ENCODE measurements at places on chromosomes 4 and X. TPM values are rescaled to one million over a fixed set of nuclear protein-coding genes. Genes with fewer than 3 reads are reported as not detected.

PCDH19 gene
- total RNA-seq, result 0.12 TPM

HSFX1 gene
- total RNA-seq, result 1.00 TPM

CLIC2 gene
- total RNA-seq, result 6.2 TPM

UGT2B10 gene
- total RNA-seq, result not detected

BEX4 gene
- total RNA-seq, result 26.4 TPM

NMU gene
- total RNA-seq, result 1.3 TPM

DOK7 gene
- total RNA-seq, result not detected

ZNF674 gene
- 2.7 TPM for total RNA-seq

FAM156A gene
- total RNA-seq, result 11.0 TPM

NXF2 gene
- total RNA-seq, result not detected

DMRTC1 gene
- total RNA-seq, result not detected

MANBA gene
- total RNA-seq, result 55.0 TPM

MAOB gene
- total RNA-seq, result 0.37 TPM

CXCL1 gene
- total RNA-seq, result 2.9 TPM

PCDH7 gene
- 81.9 TPM for total RNA-seq

PCDH11X gene
- not detected for total RNA-seq

BEX5 gene
- 0.33 TPM for total RNA-seq

TLR10 gene
- not detected for total RNA-seq

AWAT2 gene
- total RNA-seq, result not detected

MSANTD1 gene
- total RNA-seq, result 0.33 TPM

SPACA5 gene
- not detected for total RNA-seq

CYP4V2 gene
- total RNA-seq, result 17.4 TPM

GPM6B gene
- total RNA-seq, result 8.1 TPM

ARAP2 gene
- 9.9 TPM for total RNA-seq

BTC gene
- total RNA-seq, result 0.25 TPM

TMEM271 gene
- not detected for total RNA-seq

GPR50 gene
- total RNA-seq, result not detected

HMX1 gene
- not detected for total RNA-seq

ZCCHC12 gene
- total RNA-seq, result 0.12 TPM

CC2D2A gene
- total RNA-seq, result 20.5 TPM

FMR1NB gene
- not detected for total RNA-seq

C1QTNF7 gene
- total RNA-seq, result 0.12 TPM

FAM120C gene
- 5.9 TPM for total RNA-seq

ADH1A gene
- total RNA-seq, result not detected

ASB5 gene
- total RNA-seq, result 0.33 TPM

FOXP3 gene
- total RNA-seq, result not detected

FHIP1A gene
- 1.4 TPM for total RNA-seq

NKX1-1 gene
- total RNA-seq, result not detected

SPIN2A gene
- 0.37 TPM for total RNA-seq

AMBN gene
- total RNA-seq, result not detected

NHS gene
- 2.3 TPM for total RNA-seq

GPRASP3 gene
- 12.0 TPM for total RNA-seq

ZMYM3 gene
- 12.0 TPM for total RNA-seq

S100G gene
- not detected for total RNA-seq

INTU gene
- 8.1 TPM for total RNA-seq

ADAMTS3 gene
- 3.6 TPM for total RNA-seq

PASD1 gene
- not detected for total RNA-seq

RNF150 gene
- 1.3 TPM for total RNA-seq

SPANXN4 gene
- not detected for total RNA-seq

TMPRSS11A gene
- total RNA-seq, result not detected

CNGA2 gene
- total RNA-seq, result not detected

NDST3 gene
- not detected for total RNA-seq

FHDC1 gene
- total RNA-seq, result 0.25 TPM

IL15 gene
- 5.0 TPM for total RNA-seq
